Mesendoderm (in vitro differentiated cells): ENCODE measurements at places on chromosomes 5 and 9.

GRCh38 chr9:15944341-15944740 is 391.5 kb downstream of the CCDC171 start:
- DNase-seq = no peak

- DNase-seq = no peak
These were observed 370.0 kb downstream of the NDUFS4 start for GRCh38 chr5:53930457-53930856.

DNA sequence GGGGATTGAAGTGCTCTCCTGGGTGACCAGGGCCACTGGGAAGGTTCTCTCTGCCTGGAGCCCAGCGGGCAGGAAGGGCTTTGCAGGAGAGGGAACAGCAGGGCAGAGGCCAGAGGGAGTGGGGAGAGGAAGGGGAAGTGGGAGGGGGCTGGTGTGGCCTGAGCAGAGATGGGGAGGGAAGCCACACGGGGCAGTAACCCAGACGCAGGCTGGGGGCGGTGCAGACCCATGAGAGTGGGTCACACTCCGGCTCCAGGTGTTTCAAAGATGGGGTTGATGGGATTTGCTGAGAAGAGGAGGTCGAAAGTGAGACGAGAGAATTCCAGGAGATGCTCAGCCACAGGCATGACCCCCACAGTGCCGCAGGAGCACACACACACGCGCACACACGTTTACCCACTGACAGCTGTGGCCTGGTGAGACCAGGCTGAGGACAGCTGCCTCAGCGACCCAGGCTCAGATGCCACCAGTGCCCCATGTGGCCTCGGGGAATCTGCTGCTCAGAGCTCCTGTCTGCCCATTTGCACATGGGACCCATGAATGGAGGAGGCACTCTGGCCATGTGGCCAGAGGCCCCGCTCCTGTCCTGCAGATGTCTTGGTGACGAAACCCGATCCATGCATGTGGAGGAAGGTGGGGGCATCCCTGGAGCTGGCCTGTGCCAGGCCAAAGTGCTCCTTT is 32.7 kb upstream of the FCN2 start:
- DNase-seq = peak; percentile 19

GRCh38 chr5:67515020-67515689 is 318.6 kb upstream of the CD180 start:
- no peak for DNase-seq

- DNase-seq = no peak
These were observed 31.9 kb upstream of the GABRP start for GRCh38 chr5:170751631-170752030.

DNA sequence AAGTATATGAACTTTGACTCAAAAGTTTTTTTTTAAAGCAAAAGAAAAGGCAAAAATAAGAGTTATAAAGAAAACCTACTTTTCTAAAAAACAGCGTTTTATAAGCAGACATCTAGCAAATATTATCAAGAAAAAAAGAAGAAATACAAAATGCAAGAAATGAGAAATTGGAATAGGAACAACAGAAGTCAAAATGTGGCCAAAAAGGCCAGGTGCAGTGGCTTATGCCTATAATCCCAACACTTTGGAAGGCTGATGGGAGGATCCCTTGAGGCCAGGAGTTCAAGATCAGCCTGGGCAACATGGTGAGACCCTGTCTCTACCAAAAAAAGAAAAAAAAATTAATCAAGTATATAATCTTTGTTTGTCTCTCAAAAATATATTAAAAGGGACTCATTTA is 35.9 kb downstream of the APTX start:
- no peak for DNase-seq

DNA sequence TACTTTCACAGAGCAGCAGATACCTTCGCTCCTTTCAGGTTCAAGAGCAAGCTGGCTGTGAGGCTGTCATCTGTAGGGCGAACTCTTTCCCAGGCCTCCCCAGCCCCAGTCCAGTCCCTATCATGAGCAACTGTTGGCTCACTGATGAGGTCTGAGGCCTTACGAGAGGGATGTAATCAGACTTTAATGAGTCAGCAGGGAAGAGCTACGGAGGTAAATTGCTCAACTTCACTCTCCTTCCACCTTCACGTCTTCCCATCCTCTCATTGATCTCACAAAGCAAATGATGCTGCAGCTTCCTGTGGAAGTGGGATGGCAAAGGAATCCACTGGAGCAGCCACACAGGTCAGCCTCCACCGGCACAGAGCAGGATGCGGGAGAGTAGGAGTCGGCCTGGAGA is 130.7 kb upstream of the TBCA start:
- DNase-seq = no peak

GRCh38 chr5:134447815-134448520 is 36.3 kb upstream of the CDKN2AIPNL start:
- no peak for DNase-seq

- no peak for DNase-seq
These were observed 16.8 kb downstream of the AMBP start for GRCh38 chr9:114061292-114061691.

GRCh38 chr5:86617309-86617755 is 409 bp upstream of the COX7C start:
- no peak for DNase-seq

DNA sequence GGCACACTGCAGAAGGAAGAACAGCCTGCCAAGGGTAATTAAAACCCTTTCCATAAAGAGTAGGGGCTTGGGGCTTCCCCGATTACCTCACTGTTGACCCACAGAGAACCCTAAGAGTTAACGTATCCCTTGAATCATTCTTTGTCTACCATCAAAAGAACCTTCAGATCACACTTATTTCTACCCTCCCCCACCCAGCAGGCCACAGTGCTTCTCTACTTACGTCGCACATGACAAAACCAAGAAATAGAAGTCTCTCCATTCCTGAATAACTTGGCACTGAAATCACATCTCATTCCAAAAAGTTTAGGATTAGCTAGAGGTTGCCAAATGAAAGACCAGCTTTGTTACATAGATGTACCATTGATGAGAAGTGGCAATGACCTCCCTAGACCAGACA is 268.7 kb upstream of the GAS1 start:
- DNase-seq = no peak

- peak; percentile 28 for DNase-seq
These were observed 88.3 kb downstream of the ANKRD33B start for GRCh38 chr5:10652151-10652550.

- DNase-seq = peak; percentile 32
These were observed 132.7 kb upstream of the POU5F2 start for GRCh38 chr5:93874080-93874479.

DNA sequence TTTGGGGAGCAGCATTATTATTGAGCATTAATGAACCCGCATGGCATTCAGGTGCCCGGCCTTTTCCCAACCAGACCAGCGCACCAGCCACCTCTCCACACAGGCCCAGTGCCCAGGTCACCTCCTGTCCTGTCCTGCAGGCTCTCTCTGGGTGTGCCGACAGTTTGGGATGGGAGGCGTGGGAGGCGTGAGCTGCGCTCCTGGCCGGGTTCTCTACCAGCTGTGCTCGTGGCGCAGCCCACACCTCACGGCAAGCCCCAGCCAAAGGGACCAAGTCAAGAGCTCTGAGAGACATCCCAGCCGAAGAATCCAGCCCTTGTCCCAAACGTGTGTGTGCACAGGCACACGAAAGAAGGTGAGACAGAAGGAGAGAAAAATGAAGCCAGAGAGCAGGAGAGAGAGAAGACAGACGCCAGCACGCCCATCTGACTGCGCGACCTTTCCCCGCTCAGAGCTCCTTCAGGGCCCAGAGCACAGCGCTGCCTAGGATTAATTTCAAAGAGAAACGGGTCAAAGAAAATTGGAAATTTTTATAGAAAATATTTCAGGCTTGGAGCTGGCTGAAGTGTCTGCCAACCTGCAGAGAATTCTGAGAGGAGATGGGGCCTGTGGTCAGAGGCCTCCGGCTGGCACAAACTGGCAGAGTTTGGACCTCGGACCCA is 81.7 kb downstream of the ADAMTS2 start:
- DNase-seq = no peak

- DNase-seq = no peak
These were observed 1.0 kb upstream of the MINAR2 start for GRCh38 chr5:129746876-129747275.
